ENCODE measurements at places on chromosomes 2 and 18. TPM values are rescaled to one million over a fixed set of nuclear protein-coding genes. Genes with fewer than 3 reads are reported as not detected.

The ZNF519 gene
- not detected for total RNA-seq

The SPHKAP gene
- not detected for total RNA-seq

The SYT4 gene
- total RNA-seq: not detected

- no peak overlapping the region for H3K4me3 ChIP-seq
- DNase-seq: no peak
- H3K27ac ChIP-seq: no peak overlapping the region
- no peaks in the 10 kb centered on the region for H3K27me3 ChIP-seq
- H3K36me3 ChIP-seq: no peaks in the 10 kb centered on the region
Measured at GRCh38 chr18:8757396-8757997, 52.1 kb downstream of the MTCL1 start.

The DSC2 gene
- total RNA-seq: 4.4 TPM

- H3K27ac ChIP-seq: no peak overlapping the region
- no peak overlapping the region for H3K4me3 ChIP-seq
- H3K27me3 ChIP-seq: no peaks in the 10 kb centered on the region
- DNase-seq: no peak
- no peaks in the 10 kb centered on the region for H3K4me1 ChIP-seq
Measured at GRCh38 chr2:27398962-27399361, 10.4 kb downstream of the PPM1G start.

DNA sequence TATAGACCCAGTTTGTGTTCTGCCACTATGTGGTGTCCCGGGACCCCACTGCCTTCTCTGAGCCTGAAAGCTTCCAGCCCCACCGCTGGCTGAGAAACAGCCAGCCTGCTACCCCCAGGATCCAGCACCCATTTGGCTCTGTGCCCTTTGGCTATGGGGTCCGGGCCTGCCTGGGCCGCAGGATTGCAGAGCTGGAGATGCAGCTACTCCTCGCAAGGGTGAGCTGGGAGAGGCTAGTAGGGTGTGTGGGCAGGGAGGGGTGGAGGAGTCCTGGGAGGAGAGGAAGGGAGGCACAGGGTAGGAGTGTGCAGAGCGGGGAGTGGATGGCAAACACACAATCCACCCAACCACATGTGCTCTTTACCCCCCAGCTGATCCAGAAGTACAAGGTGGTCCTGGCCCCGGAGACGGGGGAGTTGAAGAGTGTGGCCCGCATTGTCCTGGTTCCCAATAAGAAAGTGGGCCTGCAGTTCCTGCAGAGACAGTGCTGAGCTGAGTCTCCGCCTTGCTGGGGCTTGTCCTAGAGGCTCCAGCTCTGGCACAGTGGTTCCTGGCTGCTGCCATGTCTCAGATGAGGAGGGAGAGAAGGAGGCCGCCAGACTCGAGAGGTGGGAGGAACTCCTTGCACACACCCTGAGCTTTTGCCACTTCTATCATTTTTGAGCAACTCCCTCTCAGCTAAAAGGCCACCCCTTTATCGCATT is 16.9 kb downstream of the PRKAG3 start:
- DNase-seq: no peak
- no peaks in the 10 kb centered on the region for H3K27me3 ChIP-seq
- H3K4me3 ChIP-seq: no peak overlapping the region
- H3K36me3 ChIP-seq: peaks cover 72% of the 10 kb centered on the region

The ACVR1C gene
- not detected for total RNA-seq

- H3K4me1 ChIP-seq: no peaks in the 10 kb centered on the region
- H3K27ac ChIP-seq: no peak overlapping the region
- H3K27me3 ChIP-seq: no peaks in the 10 kb centered on the region
- no peak overlapping the region for H3K4me3 ChIP-seq
- no peaks in the 10 kb centered on the region for H3K36me3 ChIP-seq
Measured at GRCh38 chr2:129868151-129868550, 111.3 kb upstream of the RAB6C start.

The TPO gene
- total RNA-seq: 52.5 TPM

Data from ascending aorta (tissue), 2 donors.